NCI-H526 (cell line): ENCODE measurements at places on chromosomes 5 and 9.

- no peak for DNase-seq
Observed at GRCh38 chr9:35731415-35732184, 395 bp downstream of the TLN1 start.

GRCh38 chr9:133546287-133546680, 11.8 kb downstream of the ADAMTSL2 start:
- no peak for DNase-seq

DNA sequence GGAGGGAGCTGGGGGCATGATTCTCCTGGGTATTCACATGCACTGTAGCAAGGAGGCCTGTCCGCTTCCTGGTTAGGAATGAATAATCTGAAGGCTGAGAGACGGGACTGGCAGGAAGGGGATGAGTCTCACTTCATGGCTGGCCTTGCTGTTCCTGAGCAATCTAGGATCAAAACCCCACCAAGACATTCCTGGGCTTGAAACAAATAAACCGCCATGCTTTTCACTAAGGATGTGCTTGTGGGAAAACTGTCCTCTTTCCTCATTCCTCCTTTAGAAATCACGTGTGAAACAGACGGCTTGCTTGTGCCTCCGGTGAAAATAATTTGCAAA, 132.8 kb downstream of the MACROH2A1 start:
- DNase-seq: no peak

DNA sequence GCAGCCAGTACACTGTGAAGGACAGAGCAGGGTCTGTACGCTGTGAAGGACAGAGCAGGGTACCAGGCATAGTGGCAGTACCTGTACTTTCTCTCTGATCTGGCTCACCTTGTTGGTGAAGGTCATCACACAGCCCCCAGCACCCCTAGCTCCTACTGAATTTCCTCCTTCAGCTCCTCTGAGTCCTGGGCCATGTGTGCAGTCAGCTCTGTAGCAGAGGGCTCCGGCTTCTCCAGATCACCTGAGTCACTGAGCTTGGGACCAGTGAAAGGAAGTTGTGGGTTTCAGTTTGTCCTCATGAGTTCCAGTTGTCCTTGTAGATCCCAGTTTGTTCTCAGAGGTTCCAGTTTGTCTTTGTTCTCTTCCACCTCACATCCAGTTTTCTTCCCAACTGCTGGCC, 5.5 kb downstream of the NUDT2 start:
- DNase-seq: no peak

DNA sequence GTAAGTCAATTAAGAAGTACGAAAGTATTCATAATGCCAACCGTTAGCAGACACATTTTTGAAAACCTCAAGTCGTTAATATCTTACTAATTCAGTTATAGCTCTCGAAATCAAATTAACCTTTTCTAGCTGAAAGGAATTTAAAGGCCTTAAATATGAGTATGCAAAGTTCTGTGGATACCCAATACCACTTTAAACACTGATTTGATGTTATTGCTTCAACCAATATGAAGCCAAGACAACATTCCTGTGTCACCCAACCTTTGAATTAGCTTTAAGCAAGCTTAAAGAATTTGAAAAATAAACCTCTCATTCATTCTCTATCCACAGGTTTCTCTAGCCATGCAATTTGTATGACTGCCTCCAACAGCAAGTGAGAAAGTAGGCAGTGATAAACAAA, 204.5 kb downstream of the MCTP1 start:
- DNase-seq: no peak

- DNase-seq: no peak
Observed at GRCh38 chr5:8848997-8849594, 696.8 kb downstream of the SEMA5A start.

DNA sequence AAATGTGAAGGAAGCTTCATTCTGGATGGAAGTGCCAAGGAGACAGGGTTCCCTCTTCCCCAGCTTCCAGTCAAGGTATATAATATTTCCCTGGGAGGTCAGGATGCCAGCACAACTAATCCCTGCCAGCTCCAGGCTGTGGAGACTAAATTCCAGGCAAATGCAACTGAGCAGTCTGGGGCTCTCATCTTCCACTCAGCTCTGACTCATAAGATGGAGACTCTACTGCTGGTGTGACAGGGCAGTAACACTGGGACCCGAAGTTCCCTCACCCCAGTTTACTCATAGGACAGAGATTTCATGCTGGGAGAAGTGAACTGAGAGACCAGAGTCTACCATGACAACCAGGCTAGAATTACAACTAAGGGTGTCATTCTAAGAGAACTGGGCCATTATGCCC, 235.4 kb downstream of the FSTL4 start:
- DNase-seq: no peak

GRCh38 chr9:4292781-4293180, 7.1 kb downstream of the GLIS3 start:
- DNase-seq: no peak

DNA sequence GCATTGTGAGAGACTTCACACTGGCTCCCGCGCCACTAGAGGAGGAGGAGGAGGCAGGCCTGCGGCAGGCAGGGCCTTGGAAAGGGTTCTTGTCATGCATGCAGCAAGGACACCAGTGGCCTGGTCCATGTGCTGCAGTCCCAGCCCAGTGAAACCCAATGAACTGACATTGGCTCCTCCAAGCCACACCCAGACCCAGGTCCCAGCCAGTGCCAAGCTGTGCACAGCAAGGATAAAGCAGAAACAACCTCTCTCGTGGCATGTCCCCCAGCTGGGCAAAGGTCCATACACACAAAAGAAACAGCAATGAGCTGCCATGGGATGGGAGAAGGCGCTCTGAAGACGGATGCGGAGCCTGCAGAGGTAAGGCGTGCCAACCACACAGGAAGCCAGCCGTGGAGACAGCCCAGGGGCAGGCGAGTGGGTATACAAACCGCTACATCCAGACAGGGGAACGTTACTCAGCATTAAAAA, 89.2 kb downstream of the SEMA4D start:
- DNase-seq: no peak

DNA sequence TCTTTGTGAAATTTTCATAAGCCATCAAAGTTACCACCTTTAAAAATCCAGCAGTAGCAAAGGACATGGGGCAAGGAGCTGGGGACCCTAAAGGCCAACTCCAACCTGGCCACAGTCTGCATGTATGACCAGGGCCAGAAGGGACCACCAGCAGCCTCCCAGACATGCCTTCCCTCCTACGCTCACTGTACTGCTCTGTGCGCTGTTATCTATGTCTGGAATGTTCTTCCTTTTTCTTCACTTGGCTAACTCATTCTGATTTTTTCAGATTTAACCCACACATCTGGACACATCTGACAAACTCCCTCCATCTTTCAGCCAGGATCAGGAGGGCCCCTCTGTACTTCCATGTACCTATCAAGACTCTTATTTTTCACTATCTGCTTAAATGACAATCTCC, 47.6 kb upstream of the TRAF1 start:
- DNase-seq: no peak

GRCh38 chr9:78245401-78245800, 9.5 kb downstream of the CEP78 start:
- no peak for DNase-seq

GRCh38 chr5:140113180-140113698, 670 bp upstream of the PURA start:
- DNase-seq: peak; percentile 67

DNA sequence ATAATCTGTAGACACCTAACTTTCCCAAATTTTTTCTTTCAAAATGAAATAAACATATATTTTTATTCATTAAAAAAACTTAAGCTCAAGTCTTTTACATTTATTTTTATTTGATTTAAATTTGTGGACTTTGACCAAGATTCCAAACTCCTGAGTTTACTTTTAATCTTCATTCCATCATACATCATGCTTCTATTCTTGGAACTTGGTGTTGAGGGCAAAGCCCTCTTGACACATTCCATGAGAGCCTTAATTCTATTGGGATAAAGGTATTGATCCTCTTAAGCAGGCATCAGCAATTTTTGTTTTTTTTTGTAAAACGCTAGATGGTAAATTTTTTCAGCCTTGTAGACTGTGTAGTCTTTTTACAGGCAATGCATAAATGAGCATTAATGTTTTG, 53.6 kb downstream of the FBXO4 start:
- DNase-seq: no peak

- DNase-seq: no peak
Observed at GRCh38 chr5:59380350-59380951, 513.1 kb downstream of the PDE4D start.

- DNase-seq: no peak
Observed at GRCh38 chr5:145689235-145689634, 145.9 kb downstream of the PRELID2 start.

DNA sequence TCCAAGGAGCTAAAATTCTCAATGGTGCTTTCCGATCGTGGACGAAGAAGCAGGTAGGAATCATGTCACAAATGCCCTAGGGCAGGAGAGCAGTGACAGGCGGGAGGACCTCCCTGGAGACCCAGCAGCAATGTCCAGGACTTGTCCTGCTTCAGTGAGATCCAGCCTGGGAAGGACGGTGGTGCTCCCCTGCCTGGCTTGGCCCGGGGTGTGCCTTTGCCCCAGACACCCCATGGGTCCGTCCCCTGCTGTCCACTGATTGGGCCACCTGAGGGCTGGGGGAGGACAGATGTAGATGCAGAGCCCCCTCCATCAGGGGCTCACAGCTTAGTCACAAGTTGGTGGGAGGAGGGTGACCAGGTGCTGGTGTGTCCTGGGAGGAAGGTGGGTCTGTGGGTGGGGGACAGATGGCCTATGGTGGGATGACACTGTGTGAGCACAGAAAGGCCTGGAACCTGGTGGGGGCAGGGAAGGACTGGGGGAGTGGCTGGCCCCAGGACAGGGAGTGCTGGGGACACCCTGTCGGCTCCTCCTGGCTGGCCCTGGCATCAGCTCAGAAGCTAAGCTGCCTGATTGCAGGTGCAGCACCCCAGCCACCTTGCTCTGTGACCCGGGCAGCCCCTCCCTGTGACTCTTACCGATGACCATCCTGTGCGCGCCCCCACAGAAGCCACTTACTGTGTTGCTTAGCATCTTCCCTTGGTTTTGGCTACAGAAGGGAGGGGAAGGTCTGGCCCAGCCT, 82.0 kb downstream of the PHF2 start:
- no peak for DNase-seq

DNA sequence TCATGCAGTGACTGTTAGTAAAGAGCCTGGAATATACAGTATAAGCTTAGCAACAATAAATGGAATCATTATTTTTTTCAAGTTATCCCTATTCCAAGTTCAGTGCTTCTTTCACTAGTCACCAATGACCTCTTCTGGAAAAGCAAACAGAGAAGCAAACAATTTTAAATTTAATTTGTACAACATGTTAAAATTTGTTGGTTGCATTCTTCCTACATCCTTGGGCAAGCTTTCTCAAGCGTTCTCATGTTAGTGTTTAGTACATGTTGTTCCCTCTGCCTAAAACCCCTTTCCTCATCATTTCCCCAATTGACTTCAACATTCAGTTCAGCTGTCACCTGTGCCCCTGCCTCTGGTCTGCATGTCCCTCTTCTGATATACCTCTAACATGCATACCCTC, 123.4 kb downstream of the SEC61B start:
- no peak for DNase-seq

GRCh38 chr5:63878788-63879187, 83.5 kb downstream of the HTR1A start:
- no peak for DNase-seq

DNA sequence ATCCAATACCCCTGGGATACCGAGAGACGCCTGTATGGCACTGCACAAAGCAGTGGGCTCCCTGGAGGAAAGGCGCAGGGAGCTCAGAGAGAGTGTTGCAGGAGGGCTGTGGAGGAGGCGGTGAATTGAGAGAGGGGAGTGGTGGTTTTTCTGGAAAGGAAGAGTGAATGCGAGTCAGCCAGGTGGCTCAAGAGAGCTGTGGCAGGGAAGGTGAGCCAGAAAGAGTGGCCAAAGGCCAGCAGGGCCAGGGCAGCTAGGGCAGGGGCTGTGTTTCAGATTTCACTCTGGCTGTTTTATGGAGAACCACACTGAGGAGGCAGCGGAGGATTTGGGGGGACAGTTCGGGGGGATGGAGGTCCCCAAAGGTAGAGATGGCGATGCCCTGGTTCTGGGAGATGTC, 13.0 kb upstream of the DAB2IP start:
- DNase-seq: no peak

DNA sequence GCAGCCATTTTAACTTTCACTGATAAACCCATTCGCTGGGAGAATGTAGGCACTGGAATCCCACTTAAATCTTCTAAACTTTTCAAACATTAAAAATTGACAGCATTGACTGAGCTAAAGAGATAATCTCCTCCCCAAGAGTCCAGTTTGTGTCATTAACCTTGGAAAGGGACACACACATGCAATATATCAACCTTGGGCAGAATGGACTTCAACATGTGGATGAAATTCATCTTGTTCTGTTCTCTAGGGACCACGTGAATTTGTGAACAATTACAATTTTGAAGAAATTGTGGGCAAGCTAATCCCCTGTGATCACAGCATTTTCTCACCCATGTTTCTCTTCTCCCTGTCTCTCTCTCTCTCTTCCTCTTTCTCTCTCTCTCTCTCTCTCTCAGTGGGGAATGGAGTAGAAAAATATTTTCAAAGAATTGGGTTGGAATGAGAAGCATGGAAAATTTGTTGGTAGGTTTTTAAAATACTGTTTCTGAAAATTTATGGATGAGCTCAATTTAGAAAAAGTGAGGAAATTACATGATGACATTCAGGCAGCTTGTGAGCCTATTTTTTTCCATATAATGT, 553.7 kb downstream of the EBF1 start:
- DNase-seq: no peak

DNA sequence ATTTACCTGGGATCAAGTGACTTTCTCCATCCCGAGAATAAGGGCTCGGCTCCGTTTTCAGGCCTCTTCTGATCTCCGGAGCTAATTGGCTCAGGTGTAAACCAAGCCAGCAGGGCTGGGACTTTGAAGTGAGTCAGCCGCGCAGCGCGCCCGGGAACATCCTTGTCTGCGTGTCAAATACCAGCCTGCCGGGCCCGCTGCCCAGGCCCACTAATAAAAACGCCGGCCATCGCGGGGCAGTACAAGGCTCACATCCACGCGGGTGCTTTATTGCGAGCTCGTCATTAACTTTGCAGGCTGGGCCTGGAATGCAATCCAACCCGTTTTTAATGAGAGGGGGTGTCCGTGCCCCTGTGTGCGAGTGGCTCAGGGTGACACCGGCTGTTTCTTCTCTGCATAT, 416.8 kb downstream of the IRX2 start:
- peak; percentile 17 for DNase-seq

DNA sequence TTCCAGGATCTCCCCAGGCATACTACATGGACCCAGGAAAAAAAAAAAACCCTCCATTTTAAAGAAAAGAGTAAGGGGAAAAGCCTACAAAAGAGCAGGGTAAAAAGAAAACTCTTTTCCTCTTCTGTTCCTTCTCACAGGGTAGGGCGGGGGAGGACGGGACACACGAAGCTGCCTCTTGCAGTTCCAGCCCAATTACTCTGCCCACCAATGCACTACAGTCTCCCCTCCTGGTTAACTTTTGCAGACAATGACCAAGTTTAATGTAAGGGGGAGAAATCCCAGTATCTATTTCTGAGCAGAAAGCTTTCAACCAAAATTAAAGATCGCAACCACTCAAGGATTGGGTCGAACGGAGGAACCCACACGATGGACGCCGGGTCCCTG, 1.3 kb downstream of the BRD3 start:
- DNase-seq: no peak
